ENCODE measurements at places on chromosomes 7 and 10. TPM values are rescaled to one million over a fixed set of nuclear protein-coding genes. Genes with fewer than 3 reads are reported as not detected.

DNA sequence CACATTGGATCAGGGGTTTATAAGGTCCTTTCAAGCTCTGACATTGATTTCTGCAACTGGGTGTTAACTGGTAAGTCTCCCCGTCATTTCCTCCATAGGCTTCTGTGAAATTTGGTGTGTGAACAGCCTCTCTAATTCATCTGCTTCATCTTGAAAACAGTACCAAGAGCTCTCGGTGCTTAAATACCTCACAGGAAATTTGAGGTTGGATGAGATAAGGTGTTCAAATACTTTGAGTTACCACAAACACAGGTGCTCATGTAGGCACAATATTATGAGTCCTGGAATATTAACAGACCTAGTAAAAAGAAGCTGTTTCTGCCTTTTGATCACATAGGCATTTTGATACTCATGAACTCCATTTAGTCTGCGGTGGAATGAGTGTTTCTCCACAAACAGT lies 85.2 kb downstream of the RTKN2 start:
- DNase-seq: no peak

Gene OR9A2
- not detected for total RNA-seq

Gene POU6F2
- not detected for total RNA-seq

Gene CTAGE8
- total RNA-seq: not detected

Gene GIMAP7
- total RNA-seq: not detected

Gene FEZF1
- not detected for total RNA-seq

- peak; percentile 83 for DNase-seq
Observed at GRCh38 chr7:129952086-129952652, 591 bp downstream of the UBE2H start.

DNA sequence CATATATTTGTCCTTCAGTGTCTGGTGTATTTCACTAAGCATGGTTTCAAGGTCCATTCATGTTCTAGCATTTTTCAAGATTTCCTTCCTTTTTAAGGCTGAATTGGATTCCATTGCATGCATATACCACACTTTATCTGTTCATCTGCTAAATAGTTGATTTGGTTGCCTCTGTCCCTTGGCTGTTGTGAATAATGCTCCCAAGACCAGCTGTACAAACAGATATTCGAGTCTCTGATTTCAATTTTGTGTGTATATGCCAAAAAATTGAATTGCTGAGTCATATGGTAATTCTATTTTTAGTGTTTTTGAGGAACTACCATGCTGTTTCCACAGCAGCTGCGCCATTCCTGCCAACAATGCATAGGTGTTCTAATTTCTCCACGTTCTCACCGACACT lies 216.4 kb downstream of the NRG3 start:
- no peak for DNase-seq

- DNase-seq: peak; percentile 88
Observed at GRCh38 chr7:22001345-22002004, 55.8 kb upstream of the CDCA7L start.

DNA sequence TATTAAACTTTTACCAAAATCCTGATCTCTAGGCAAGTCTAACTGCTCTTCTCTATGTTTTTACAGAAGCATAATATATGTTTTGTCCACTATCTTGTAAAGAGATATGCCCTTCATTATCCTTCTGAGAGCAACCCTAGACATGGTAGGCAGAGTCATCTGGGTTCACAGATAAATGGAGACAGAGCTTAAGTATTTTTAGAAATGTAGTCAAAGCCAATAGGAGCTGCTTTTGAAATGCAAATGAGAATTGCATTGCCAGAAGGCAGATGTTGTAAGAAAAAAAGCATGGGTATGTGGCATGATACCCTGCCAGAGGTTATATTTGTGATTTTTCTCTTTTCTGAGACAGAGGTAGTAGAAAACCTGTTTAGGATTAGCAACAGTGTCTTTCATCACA lies 964.8 kb downstream of the SORCS3 start:
- DNase-seq: peak; percentile 53

DNA sequence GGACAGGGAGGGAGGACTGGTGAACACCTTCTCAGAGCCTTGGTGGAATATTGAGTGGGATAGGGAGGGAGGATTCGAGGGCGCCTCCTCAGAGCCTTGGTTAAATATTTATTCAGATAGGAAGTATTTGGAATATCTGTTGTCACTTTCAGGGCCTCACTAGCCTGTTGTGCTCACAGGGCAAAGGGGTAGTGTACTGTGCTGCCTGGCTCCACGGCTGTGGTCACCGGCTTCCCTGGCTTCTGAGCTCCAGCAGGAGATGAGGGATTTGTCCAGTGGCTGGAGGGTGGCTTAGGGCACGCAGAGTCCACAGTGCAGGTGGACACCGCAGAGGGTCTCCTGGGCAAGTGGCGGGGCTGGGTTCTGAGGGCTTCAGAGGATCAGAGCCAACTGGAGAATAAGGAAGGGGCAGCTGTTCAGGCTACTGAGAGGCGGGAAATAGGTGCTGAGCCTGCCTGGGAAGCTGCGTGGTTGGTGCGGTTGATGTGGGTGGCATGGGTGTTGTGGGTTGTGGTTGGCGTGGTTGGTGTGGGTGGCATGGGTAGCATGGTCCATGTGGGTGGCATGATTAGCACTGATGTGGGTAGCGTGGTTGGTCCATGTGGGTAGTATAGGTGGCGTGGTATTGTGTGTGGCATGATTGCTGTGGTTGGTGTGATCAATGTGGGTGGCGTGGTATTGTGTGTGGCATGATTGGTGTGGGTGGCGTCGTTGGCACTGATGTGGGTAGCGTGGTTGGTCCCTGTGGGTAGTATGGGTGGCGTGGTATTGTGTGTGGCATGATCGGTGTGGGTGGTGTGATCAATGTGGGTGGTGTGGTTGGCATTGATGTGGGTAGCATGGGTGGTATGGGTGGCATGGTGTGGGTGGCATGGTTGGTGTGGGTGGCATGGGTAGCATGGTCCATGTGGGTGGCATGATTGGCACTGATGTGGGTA lies 16.7 kb downstream of the INPP5A start:
- no peak for DNase-seq

DNA sequence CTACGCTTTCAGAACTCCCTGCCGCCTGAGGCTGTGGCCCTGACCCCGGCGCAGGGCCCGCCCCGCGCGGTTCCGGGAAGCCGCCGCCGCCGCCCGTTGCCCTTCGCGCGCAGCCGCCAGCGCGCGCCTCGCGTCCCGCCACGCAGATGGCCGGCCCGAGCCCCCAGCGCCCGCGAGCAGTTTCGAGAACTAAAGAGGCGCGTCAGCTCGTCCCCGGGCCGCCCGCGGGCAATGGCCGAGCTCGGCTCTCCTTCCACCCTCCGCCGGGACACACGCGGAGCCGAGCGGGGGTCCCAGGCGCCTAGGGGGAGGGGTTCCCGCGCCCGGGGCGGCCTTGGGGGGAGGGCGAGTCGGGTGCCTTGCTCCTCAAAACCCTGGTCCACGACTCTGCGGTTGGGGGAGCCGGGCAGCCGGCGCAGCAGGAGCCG lies 1.8 kb downstream of the HNRNPF start:
- DNase-seq: peak; percentile 83

GRCh38 chr10:86592413-86592812 lies 61.9 kb upstream of the OPN4 start:
- no peak for DNase-seq

- DNase-seq: no peak
Observed at GRCh38 chr7:156881679-156882078, 11.3 kb downstream of the LMBR1 start.

Gene ACTR3C
- 0.48 TPM for total RNA-seq

GRCh38 chr10:127283017-127283416 lies 86.6 kb upstream of the INSYN2A start:
- DNase-seq: no peak

DNA sequence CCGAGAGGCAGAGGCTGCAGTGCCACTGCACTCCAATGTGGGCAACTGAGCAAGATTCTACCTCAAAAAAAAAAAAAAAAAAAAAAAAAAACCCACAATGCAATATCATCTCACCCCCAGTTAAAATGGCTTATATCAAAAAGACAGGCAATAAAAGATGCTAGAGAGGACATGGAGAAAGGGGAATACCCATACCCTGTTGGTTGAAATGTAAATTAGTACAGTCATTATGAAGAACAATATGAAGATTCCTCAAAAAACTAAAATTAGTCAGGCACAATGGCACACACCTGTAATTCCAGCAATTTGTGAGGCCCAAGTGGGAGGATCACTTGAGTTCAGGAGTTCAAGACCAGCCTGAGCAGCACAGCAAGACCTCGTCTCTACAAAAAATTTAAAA lies 25.7 kb downstream of the ABI1 start:
- DNase-seq: no peak

DNA sequence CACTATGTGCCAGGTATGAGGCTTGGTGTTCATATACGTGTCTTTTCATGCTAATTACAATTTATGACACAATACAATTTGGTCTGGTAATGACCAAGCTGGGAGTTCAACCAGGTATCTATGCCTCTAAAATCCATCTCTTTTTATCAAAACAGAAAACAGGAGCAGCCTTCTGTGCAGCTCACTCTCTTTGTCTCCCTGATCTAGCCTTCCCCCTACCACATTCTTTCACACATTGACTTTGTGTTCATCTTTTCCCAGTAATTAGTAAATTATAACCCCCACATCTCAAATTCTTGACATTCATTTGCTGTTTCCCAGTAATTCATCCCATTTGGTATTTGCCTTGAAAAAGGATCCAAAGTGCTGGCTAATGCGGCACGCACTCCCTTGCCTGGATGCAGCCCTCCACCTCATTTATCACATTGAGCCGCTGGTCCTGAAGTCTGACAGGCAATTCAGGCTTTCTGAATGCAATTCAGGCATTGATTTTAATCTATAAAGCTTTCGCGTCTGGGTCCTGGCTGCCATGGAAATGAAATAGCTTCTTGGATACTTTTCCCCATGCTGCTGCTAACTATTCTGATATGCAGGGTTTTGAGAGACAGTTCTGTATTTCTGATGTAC lies 112.5 kb upstream of the ANKRD1 start:
- DNase-seq: no peak

GRCh38 chr10:130648807-130649206 lies 512.6 kb downstream of the GLRX3 start:
- no peak for DNase-seq

- DNase-seq: no peak
Observed at GRCh38 chr10:92131275-92131820, 159.5 kb downstream of the CPEB3 start.

GRCh38 chr10:63368365-63368764 lies 97.4 kb downstream of the JMJD1C start:
- no peak for DNase-seq

- no peak for DNase-seq
Observed at GRCh38 chr10:46539596-46540411, 16.7 kb downstream of the GPRIN2 start.

DNA sequence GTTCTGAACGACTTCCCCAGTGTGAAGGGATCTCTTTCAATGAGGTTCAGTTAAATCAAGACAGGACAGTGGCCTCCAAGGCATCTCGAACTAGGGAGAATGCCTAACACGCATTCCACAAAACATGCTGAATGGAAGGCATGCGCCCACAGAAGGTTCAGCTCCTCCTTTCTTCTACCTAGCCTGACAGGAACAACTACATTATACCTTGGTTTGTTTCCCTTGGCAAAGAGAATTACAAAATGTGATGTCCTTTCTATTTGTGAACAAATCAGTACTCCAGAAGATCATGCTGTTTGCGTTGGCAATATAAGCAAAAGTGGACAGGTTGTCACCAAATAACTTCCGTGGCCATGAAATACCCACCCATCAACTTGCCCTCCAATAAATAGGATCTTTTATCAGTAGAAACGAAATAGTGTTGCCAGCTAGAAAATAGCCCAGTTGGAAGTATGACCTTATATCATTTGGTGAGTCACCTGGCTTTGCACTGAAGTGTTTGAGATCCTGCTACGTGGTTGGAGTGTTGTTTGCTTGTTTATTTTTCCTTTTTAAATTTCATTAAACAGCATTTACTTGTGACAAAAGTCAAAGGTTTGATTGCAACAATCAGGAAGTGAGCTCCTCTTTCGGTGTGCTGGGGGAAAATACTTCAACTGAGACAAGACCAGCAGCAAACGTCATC lies 117.0 kb upstream of the FAM204A start:
- no peak for DNase-seq

GRCh38 chr7:150489782-150490181 lies 24.9 kb upstream of the GIMAP7 start:
- DNase-seq: no peak

- DNase-seq: no peak
Observed at GRCh38 chr7:21214657-21215056, 213.2 kb upstream of the SP4 start.

GRCh38 chr10:59301067-59301754 lies 61.1 kb downstream of the FAM13C start:
- DNase-seq: no peak

Gene TAS2R3
- 1.0 TPM for total RNA-seq

Gene BNIP3
- not detected for total RNA-seq

- DNase-seq: no peak
Observed at GRCh38 chr10:113087165-113088029, 137.3 kb downstream of the TCF7L2 start.

GRCh38 chr7:133561396-133561795 lies 308.5 kb downstream of the EXOC4 start:
- DNase-seq: no peak

DNA sequence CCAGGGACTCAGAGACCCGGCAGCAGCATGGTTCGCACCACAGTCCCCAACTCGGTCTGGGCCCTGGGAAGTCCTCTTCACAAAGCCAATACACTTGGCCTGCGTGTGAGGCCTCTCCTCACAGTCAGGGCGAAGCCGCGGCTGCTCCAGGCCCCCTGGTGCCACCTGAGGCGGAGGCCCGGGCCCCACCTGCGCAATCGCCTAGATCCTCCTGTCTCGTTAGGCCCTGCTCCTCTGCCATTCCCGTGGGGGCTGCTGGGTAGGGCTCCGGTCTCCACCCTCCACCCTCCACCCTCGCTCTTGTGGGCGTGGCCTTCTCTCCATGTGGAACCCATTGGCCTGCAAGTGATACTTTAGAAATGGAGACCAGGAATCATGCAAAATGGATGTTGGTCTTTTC lies 553.3 kb downstream of the INHBA start:
- no peak for DNase-seq

DNA sequence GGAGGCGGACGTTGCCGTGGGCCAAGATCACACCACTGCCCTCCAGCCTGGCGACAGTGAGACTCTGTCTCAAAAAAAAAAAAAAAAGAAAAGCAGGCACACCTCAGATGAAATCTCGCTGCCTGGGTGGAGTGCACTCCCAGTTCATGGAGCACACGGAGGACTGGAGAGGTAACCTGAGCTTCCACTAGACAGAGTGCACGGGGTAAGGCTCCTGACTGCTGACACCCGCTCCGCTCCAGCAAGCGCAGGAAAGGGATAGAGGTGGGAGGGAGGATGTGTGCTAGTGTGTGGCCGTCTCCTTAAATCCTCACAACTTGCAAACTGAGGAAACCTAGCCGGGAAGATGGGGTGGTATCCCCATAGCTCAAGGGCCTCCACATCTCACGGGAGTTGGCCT lies 50.8 kb downstream of the FAM53B start:
- no peak for DNase-seq

GRCh38 chr7:47685151-47685550 lies 103.2 kb upstream of the TNS3 start:
- DNase-seq: no peak

Gene CYP2C19
- total RNA-seq: not detected

Data from Karpas-422 (cell line).